ENCODE measurements at places on chromosomes 6 and 20. TPM values are rescaled to one million over a fixed set of nuclear protein-coding genes. Genes with fewer than 3 reads are reported as not detected.

PRDM13 gene
- total RNA-seq: not detected

GRCh38 chr20:13552061-13552460 is 86.7 kb downstream of the TASP1 start:
- no peak for DNase-seq

DNA sequence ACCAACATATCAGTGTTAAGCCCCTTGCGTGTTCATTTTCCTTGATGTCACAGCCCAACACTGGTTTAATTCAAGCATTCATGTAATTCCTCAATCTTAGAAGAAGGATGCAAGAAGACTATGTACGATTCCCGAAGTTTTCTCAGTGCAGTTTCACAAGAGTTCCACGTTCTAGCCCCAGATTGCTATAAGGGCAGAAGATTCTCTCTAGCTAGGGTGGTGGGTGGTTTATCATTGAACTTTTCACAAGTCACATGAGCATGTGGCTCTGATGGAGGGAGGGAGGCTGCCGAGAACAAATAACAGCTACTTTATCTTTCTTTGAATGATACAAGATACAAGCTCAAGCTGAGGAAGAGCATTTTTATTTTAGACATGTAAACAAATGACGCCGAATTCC is 71.9 kb upstream of the NHSL1 start:
- no peak for DNase-seq

TGM3 gene
- not detected for total RNA-seq

PTK6 gene
- 6.7 TPM for total RNA-seq

Measured in HCT116 (cell line).